ENCODE measurements at places on chromosomes 3 and 15.
A peak's percentile ranks its signal among the peaks of the same experiment; 100 is the strongest.

DNA sequence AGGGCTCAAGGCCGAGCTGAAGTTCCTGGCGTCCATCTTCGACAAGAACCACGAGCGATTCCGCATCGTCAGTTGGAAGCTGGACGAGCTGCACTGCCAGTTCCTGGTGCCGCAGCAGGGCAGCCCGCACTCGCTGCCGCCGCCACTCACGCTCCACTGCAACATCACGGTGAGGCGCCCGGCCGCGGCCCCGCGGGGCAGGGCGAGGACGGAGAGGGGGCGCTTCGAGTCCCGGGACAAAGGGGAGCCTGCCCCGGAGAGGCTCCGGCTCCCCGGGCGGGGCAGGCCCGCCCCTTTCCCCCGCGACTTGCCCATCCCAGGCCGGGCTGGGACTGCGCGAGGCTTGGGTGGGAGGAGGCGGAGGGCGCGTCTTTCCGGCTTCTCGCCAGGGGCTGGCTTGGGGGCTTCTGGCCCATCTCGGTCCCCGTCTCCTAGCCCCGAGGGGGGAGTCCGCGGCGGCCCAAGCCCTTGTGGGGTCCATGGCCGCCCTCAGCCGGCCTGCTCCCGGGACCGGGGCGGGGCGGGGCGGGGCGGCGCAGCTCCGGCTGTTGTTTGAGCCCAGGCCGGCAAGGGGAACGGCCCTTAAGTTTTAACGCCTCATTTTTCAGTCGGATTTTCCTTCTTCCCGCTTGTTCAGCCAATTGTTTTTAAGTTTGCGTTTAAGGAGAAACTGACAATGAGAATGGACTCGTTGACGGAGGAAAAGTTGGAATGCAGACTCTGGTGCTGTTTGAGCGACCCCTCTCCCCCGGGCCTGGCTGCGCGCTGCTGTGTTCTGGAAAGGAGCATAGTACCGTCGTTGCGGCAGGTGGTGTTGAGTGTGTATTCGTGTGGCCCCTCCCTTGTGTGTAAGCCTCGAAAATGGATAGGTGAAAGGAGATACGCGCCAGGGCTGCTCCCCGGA, 683 bp downstream of the UBE2Q2 start:
- peak; percentile 18 for DNase-seq

- DNase-seq, result no peak
These were observed 199.6 kb downstream of the EFHB start for GRCh38 chr3:19734453-19734852.

DNA sequence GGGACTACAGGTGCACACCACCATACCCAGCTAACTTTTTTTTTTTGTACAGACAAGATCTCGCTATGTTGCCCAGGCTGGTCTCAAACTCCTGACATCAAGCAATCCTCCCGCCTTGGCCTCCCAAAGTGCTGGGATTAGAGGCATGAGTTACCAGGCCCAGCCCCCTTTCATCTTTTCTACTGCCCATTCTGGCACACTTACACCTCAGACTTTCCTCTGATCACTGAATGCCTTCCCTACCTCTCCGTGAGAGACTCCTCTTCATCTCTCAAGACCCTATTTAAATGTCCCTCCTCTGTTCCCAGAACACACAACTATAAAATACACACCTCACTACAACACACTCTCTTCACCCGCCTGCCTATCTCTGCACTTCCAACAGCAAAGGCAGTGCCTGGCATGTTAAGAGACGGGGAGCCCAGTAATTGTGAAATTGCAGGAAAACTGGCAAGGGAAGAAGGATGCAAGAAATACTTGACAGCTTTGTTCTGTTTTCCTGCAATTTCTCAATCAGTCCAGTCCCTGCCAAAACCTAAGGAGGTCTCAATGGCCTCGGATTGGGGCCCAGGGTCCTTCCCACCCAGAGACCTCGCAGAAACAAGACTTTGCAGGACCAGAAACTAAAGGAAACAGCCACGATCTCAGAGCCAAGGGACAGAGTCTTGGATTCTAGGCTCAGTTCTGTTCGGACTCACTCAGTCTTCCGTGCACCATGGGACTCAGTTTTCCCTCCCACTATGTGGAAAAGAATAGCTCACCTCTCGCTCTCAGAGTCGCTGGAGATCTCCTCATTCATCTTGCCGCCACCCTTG, 849 bp downstream of the RRP9 start:
- no peak for DNase-seq

DNA sequence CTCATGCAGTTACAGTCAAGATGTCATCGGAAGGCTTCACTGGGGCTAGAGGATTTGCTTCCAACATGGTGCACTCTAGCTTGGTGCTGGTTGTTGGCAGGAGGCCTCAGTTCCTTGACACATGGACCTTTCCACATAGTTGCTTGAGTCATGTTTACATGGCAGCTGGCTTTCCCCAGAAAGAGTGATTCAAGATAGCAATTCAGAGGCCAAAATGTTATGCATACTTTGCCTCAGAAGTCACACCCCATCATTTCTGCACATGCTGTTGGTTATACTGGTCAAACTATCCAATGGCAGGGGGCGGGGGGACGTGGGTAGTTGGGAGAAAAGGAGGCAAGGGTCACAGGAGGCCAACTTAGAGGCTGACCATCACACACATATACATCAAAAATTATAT, 58.7 kb downstream of the FOXB1 start:
- DNase-seq, result no peak

DNA sequence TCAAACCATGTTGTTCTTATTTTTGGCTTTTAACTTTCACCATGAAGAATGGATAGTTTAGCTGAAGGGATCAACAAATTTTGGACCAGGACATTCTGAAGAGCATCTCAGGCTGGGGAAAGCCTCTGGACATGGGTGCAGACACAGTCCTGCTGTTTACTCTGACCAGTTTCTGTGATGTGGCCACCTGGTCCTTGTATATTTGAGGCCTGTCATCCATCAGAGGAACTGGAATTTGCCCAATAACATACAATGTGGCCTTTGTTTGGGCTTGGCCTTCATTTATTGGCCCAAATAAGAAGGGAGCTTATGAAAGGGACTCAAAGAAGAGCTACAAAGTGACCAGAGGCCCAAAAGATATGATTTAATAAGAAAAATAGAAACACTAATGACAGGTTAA, 127.9 kb downstream of the MYRIP start:
- DNase-seq, result no peak

DNA sequence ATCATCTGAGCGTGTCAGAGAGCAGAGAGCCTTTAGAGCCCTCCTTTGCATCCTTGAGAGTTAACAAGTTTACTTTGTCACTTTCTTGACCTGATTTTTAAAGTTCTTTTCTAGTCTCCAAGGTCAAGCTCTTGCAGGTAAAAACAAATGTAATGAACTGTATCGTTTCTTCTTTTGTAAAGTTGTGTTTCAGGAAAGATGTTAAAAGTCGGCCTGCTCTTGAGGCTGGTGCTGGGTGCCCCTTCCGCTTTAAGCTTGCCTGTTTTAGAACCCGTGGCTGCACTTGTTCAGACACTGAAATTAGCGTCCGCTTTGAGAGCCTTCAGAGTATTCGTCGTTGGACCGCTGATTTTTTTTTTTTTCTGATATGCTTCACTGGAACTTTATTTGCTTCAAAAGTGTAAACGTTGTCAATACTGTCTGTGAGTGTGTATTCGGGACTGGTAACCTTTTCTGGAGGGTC, 52.6 kb upstream of the ULK4 start:
- no peak for DNase-seq

DNA sequence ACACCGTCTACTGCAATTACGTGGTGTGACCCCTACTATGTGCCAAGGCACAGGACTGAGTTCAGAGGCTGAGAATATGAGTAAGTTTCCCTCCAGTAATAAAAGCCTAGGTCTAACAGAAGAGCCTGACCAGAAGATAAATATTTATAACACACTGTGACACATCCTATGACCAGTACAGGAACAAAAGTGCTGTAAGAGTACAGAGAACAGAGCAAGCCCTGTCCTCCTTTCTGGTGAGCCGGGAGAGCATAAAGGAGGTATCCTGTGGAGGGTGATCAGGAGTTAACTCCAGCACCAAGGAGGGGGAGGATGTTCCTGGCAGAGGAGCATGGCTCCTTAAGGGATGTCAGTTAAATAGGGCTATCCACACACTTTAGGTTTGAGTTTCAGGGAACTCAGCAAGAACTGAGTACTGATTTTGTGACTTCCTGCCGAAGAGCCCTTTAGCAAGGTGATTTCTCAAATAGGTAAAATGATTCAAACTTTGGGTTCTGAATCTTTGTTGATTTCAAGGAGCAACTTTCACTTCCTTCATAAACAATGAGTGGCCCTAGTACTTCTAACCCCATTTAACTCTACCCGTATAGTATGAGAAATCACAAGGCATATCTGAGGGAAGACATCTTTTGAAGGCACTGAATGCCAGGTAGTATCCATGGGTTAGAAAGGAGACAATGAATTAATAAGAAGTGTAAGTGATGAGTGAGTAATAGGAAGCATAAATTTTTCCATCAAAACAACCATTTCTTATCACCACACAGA, 198.0 kb downstream of the THRB start:
- no peak for DNase-seq

GRCh38 chr15:34789326-34789725, 6.0 kb downstream of the ACTC1 start:
- DNase-seq, result no peak

- no peak for DNase-seq
These were observed 105.5 kb upstream of the TRIM42 start for GRCh38 chr3:140572334-140572733.

- no peak for DNase-seq
These were observed 166.9 kb downstream of the ADAMTS17 start for GRCh38 chr15:100174904-100175275.

DNA sequence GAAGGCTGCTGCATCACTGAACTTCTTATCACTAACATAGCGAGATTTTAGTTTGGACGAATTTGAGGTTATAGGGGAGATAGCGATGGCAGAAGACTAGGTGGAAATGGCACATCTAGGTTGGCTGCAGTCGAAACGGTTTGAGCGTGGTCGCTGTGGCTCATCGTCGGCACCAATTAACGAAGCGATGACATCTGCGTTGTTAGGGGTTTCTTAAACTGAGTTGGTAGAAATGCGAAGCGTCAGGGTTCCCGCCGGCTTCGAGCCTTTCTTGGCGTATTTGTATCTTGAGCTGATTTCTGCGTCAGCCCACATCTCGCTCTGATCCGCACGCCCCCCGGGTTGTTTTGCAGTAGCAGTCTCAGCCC, 319 bp downstream of the LNP1 start:
- DNase-seq, result peak; percentile 30

DNA sequence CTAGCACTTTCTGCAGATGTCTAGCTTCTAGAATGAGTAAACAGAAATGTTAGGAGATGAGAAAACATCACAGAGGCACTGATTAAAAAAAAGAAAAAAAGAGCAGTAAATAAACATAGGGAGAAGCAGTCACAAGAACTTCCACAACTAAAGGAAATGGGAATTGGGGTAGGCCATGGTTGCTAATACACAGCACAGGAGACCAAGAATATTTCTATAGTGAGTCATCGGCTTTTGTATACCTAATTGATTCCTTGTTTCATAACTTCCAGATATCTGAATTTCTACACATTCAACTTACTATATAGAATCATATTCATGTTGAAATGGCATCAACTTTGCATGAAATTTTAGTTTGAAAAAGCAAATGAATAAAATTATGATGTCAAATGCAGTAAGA, 47.3 kb upstream of the TCF12 start:
- no peak for DNase-seq

DNA sequence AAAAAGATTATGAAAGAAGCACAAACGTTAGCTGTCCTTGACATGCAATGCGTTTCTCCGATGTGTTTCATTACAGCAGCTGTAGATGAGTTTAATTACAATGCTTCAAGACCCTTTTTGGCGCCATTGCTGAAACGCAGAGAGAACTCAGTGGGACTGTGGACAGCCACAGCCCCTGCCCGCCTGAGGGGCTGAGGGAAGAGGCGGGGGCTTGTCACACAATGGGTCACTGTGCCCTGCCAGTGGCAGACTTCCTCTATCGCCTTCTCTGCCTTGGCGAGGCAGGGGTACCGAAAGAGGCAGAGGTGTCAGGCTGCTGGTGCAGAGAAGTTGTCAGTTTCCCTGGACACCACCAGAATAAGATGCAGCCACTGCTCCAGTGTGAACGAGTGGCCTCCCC, 252.0 kb downstream of the NR2F2 start:
- no peak for DNase-seq

GRCh38 chr3:34207806-34208205, 409.4 kb downstream of the PDCD6IP start:
- DNase-seq, result no peak

DNA sequence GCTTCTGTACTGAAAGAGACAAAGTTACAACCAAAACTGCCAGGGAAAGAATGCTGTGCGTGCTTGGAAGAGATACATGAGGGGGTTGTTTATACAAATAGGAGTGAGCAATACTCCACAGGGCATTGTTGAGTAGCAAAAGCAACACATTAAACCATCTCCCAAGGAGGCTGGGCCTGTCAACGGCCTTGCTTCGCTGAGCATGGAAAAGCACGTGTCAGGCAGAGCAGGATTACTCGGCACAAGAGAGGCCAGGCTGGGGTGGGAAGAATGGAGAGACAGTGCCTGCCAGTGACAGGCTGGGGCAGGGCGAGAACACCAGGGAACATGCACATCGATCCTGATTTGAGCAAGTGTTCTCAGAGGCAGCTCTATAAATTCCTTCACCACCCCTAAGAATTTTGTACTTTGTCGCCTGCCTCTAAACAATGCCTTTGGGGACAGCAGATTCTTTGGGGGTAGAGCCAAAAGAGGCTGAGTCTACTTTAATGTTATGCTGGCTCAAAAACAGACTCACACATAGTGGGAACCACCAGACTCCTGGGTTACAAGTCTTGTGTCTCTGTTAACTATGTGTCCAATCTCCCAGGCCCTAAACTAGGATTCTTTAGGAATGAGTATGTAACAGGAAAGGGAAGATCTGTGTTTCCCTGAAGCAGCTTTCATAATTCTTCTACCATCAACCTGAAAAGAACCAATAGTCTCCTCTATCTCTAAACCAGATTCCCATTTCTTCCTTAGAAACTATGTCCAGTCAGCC, 67.2 kb downstream of the LIPC start:
- DNase-seq, result no peak

DNA sequence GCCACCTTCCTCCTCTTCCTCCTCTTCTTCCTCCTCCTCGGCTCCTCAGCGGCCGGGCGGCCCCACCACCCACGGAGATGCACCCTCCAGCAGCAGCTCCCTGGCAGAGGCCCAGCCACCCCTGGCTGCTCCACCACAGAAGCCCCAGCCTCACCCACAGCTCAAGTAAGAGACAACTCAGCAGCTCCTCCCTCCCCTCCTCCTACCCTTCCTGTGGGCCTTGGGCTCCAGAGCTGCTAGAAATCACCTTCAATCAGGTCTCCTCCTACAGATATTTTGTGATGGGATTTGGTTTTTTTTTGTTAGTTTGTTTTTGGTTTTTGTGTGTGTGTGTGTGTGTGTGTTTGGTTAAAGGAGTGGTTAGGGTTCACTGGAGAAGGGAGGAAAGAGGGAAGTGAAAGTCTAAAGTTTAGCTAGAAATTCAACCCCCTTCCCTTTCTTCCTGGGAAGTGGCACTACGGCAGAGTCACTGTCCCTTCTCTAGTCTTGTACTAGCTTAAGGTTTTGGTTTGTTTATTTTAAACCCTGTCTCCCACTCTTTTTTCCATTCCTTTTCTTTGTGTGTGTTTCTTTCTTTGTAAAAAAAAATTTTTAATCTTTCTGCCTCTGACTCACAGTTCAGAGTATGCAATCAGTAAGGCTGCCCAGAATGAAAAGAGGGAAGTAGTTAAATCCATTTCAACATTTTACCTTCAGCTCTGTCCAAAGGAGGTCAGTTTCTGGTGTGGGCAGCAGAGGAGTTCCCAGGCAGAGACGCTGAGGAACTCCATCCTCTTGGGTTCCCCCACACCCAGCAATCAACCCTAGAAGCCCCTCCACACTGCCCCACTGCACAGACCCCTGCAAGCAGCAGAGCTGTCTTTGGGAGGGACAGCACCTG, 29.0 kb upstream of the TIMP4 start:
- peak; percentile 5 for DNase-seq

- DNase-seq, result no peak
These were observed 174.4 kb downstream of the STAG1 start for GRCh38 chr3:136577791-136578190.

GRCh38 chr3:177680472-177680821, 483.2 kb upstream of the TBL1XR1 start:
- no peak for DNase-seq
